T-cell (primary cell): ENCODE measurements at places on chromosomes 3 and 15. TPM values are rescaled to one million over a fixed set of nuclear protein-coding genes. Genes with fewer than 3 reads are reported as not detected.

- no peak for DNase-seq
- no peak overlapping the region for H3K27ac ChIP-seq
- H3K4me3 ChIP-seq: no peak overlapping the region
- H3K4me1 ChIP-seq: no peaks in the 10 kb centered on the region
- no peaks in the 10 kb centered on the region for H3K36me3 ChIP-seq
These were observed 75.6 kb downstream of the FAM174B start for GRCh38 chr15:92579931-92580470.

Gene MYZAP
- 1.9 TPM for total RNA-seq

Gene LRTM1
- total RNA-seq: not detected

DNA sequence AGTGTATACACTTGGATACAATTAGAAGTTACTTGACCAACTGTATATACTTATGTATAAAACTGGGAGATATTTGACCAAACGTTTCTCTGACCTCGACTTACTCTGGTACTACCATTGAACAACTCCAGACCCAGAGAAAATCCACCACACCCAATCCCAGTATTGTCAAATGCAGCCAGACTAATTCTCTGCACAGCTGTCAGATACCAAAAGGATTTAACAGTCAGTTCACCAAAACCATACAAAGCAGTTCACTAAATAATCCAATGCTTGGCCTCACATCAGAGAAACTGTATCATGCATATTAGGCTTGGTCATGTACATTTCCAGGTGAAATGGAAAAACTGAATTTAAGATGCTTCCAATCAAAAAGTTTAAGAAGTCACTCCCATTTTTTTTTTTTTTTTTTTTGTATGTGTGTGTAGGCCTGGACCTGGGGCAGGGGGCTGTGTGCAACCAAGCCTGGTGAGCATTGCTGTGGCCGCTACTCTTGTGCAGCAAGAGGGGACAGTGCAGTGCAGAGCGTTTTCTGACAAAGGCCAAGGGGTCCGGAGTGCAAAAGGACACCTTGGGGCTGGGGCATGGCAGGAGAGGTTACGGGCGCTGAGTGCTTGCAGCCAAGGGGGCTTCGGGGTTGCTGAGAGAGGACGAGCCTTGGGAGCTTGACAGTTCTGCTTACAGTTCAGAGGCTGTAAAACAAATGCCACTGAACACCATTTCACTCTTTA, 1.4 kb downstream of the TOMM70 start:
- peak overlapping the region; percentile 99 for H3K4me3 ChIP-seq
- DNase-seq: no peak
- no peaks in the 10 kb centered on the region for H3K36me3 ChIP-seq

DNA sequence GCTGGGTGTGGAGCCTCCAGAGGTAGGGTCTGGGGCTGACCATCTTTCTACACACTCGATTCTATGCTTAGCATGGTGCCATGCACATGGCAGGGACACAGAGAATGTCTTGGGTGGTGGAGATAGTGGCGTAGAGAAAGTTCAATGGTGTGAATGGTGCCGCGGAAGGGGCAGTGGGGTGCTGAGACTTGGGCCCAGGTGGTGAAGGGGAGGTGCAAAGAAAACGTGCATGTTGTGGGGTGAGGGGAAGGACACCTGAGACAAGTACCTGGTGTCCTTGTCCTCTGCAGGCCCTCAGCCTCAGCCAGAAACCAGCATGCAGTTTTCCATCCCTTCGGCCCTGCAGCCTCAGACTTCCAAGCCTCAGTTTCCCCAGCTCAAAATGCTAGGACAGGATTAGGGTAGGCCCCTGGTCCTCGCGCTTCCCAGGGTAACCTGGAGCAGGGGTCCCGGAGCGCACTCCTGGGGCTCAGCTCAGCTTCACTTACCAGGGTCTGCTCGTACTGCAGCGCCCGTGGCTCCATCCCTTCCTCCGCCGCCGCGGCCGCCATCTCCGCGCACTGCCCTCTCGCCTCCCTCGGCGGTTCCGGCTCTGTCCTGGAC, 375 bp downstream of the CLCN2 start:
- no peak overlapping the region for H3K27ac ChIP-seq
- no peaks in the 10 kb centered on the region for H3K27me3 ChIP-seq
- no peak for DNase-seq
- no peaks in the 10 kb centered on the region for H3K36me3 ChIP-seq

DNA sequence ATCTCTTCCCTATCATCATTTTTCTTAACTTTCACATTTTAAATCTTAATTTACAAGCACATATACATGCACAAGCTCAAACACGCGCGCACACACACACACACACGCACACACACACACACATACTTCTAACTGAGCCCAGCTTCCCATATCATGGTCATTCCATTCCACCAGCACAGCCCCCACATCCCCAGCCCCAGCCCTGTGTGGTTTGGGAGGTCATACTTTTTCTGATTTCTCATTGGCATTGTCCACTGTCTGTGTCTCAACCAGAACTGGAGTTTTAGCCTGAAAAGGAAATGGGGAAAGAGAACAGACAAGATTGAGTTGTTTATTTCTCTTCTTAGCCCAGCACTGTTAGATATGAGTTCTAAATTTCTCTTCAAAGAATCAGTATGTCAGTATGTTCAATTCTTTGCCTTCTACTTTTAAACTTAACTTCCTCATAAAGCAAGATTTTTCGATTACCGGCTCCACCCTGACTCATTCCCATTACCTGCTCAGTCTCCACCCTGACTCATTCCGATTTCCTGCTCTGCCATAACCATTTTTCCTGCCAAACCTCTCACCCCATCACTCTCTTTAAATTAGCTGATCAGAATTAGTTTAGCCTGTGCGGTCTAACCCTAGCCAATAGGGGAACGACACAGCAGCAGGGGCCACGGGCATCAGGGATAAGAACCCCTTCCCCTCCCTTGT, 6.4 kb downstream of the IQCF1 start:
- no peaks in the 10 kb centered on the region for H3K4me1 ChIP-seq
- DNase-seq: no peak
- peaks cover 25% of the 10 kb centered on the region for H3K27me3 ChIP-seq
- H3K27ac ChIP-seq: no peak overlapping the region
- H3K4me3 ChIP-seq: no peak overlapping the region

Gene RBP2
- total RNA-seq: not detected

Gene C3orf33
- 1.7 TPM for total RNA-seq

Gene XRN1
- total RNA-seq: 67.8 TPM

Gene CCR5
- total RNA-seq: 4.0 TPM

GRCh38 chr15:97875025-97875512, 85.4 kb upstream of the ARRDC4 start:
- H3K4me3 ChIP-seq: no peak overlapping the region
- H3K36me3 ChIP-seq: no peaks in the 10 kb centered on the region
